ENCODE measurements at places on chromosomes 7 and 10.

DNA sequence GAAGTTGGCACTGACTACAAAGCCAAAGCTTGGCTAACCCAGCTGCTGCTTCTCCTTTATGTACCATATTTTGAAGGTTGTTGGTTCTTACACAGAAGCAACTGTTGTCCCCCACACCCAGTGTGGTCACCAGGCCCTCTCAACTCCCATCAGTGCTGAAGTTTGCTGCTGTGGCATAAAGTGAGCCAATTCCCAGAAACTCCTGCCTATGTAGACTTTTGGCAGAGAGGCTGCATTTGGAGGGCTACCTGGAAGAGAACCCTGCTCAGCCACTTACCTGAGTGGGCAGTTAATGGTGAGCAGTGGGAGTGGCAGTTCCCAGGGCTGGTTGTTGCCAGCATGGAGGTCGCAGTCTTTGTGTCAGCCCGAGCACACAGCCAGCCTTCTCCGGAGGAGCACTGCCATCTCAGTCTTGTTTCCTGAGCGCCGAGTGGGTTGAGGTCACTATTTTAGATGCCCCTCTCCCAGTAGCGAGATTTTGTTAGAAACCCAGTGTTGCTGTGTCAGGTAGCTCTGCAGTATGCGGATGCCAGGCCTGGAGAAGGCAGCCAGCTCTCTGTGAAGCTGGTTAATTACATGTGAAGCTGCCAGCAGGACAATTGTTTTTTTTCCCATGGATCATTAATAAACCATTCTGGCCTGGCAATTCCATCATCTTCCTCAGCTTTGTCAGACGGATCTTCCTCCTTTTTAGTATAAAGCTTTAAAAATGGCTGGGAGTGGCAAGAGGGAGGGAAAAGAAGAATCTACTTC, 24.5 kb downstream of the LRRC4 start:
- DNase-seq: no peak

- DNase-seq: no peak
These were observed 86.7 kb downstream of the SLIT1 start for GRCh38 chr10:97099089-97099488.

GRCh38 chr10:113978802-113979201, 64.9 kb upstream of the ADRB1 start:
- no peak for DNase-seq

DNA sequence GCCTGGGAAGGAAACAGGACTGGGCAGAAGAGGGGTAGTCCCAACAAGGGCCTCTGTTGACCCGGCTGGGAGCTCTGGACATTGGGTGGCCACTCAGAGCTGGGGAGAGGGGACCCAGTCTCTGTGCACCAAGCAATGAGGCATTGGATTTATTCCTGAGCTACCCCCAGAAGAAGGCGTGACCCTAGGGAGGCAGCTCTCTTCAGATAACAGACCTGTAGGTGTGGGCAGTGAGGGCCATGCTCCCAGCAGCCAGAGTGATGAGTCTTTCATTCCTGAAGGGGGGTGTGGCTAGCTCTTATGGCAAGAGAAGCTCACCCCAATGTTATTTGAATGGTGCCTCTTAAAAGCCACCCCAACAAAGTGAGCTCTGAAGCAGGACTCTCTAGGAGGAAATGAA, 20.4 kb downstream of the TEX36 start:
- no peak for DNase-seq

DNA sequence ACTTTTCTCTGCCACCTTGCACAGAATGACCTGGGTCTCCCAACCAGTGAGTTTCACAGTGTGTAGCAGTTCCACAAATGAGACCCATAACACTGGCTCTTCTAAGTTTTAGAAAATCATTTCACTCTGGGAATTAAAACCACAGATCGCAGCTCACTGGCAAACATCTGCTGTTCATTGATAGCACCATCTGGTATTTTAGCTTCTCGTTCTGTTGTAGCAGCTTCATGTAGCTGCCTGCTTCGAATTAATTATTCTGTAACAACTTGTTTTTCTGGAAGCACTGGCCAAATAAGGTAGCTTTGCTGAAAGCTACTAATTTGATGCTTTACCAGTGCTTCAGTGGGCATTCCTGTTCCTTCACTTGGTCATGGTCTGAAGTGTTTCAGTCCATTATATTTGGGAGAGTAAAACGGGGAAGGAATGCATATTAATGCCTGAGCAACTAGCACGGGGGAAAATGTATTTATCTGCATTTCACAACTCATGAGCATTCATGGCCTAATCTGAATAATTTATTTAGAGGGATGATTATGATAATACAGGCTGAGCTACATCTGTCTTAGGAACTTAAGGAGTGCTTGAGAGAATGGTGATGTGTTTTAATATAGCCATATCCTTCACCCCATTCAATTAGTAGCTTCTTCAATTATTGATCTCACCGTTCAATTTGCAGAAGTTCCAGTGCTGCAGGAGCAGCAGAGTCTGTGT, 447.4 kb downstream of the XPNPEP1 start:
- no peak for DNase-seq

DNA sequence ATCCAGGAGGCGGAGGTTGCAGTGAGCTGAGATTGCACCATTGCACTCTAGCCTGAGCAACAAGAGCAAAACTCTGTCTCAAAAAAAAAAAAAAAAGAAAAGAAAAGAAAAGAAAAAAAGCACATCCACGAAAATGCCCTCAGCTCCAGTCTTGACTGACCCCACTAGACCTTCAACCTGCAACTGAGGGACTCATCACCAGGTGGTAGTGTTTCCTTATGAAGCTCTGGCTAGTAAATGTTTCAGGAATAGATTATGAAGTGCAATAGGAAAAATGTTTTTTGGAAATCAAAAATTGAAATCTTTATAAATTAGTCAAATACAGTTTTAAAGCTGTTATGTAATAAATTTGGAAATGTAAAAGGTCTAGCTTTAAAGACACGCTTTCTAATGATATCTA, 22.4 kb downstream of the TLL2 start:
- DNase-seq: no peak

- no peak for DNase-seq
These were observed 49.9 kb downstream of the BUB3 start for GRCh38 chr10:123204127-123204461.

DNA sequence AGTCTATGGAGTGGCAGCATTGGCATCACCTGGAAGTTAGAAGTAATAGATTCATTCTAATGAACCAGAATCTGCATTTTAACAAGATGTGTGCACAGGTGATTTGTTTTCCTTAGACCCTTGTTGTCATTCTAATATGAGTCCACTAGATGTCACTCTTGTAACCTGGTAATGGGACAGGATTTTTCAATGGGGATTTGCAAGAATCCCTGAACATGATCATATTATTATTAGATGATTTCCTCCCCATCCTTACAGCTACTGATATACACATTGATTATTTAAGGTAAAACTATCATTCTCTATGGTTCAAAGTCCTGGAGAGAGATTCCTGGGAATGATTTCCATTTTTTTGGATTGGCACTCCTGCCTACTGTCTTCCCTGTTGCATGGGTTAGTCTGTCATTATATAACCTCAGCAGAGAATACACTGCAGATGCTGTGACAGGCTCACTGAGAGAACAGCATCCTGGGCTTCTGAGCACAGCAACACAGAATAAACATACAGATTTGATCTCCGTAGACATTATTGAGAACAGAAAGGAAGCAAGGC, 194.9 kb downstream of the SUGCT start:
- no peak for DNase-seq

DNA sequence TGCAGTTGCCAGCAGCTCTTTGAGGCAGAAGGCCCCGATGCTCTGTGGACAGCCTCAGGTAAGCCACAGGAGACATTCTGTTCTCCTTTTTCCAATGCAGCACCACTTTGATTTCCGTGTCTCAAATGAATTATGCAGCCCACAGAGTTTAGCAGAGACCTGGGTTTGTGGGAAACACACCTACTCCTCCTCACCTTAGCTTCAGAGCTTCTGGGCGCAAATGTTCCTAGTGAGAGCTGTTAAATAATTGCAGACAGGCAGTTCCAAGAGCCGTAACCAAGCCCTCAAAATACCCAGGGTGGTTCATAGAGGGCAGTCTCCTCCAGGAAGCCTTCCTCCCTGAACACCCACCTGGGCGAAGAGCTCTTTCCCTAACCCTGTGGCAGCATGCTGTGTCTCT, 69.2 kb upstream of the AGK start:
- DNase-seq: no peak

DNA sequence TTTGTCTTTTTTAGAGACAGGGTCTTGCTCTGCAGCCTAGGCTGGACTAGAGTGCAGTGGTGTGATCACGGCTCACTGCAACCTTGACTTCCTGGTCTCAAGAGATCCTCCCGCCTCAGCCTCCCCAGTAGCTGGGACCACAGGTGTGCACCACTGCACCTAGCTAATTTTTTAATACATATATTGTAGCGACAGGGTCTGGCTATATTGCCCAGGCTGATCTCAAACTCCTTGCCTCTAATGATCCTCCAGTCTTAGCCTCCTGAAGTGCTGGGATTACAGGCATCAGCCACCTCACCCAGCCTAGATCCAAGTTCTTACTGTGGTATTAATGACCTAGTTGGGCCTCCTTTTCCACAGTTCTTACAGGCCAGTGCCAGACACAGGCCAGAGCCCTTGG, 11.7 kb upstream of the SERPINE1 start:
- no peak for DNase-seq

GRCh38 chr7:74183653-74184450, 9.7 kb downstream of the EIF4H start:
- DNase-seq: no peak

DNA sequence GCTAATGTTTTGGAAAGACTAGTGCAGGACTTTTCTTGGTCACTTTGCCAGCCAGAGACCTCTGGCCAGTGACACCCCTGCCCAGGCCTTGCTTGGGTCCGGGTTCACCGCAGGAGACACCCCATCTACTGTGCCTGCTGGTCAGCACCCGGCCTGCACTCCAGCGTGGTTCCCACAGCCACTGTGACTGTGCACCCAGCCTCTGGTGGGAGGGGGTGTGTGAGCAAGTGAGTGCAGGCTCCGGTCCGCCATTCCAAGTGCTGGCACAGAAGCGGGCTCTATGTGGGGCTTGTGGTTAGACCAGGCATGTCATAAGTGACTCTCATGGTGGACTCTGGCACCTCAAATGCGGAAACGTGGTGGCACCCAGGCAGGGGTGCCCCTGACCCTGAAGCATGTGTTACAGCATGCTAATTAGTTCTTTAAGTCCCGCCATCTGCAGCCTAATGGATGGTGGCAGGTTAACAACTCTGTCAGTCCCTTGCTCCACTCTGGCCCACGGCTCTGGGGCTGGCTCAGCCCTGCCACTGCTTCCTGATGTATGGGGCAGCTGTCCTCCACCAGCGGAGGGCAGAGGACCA, 311.9 kb upstream of the HGF start:
- DNase-seq: no peak

DNA sequence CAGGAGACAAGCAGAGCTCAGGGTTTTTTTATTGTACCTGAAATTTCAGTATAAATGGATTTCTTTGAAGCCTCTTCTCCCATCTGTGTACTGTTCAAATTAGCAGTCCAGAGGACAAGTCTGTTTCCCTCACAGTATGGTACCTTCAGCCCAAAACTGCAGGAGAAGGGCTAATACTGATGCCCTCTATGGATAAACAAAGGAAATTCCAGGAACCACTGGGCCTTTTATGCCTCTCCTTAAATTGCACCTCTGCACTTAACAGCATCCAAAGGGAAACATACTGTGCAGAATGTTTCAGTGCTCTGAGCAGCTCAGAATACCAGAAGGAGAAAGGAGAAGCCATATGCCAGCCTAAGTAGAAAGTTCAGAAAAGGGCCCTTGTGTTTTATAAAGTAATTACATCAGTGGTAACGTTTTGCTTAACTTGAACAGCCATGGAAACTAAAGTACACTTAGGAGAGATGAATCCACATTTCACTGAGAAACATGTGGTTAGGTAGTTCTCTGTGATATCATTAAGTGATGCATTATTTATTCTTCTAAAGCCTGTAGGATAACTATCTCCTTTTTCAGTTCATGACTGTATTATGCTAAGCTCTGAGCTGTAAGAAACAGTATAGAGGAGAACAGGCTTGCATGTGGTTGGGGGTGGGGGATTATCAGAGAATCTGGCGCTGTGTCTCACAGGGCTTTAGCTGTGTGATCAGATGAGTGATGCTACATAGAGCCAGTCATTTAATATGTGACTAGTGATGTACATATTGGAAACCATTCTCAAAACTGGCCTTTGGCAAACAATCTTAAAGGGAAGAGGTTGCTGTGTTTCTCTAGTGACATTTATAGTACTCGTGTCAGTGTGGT, 111.3 kb downstream of the POU6F2 start:
- no peak for DNase-seq

DNA sequence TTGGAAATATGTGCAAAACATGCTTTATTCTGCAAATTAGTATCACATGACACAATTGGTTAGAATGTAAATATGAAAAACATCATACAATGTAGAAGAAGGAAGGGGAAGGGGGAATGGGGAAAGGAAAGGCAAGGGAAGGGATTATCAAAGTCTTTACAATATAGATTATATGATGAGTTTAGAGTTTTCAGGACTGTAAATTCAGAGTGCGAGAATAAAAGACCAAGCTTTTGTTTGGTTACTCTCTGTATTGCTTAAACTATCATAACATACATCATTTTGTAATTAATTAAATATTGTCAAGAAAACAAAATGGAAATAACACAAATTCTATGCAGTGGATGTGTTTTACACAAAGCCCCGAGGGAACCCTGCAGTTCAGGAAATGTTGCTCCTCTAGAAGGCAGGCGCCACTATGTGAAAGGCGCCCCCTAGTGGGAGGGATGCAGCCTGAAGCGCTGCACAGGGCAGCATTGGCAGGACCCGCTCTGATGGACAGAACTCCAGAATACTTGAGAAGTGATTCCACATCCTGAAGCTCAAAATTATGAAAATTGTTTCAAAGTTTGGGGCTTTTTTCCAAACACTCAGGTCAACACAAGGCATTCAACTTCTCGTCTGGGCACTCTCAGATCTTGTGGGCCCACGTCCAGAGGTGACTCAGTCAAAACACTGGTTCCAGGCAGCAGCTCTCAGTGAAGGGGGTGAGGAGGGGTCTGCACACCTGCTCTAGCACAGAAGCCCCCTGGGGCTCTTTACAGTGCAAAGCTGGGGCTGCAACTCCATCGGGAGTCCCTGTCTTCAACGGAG, 31.6 kb upstream of the TMEM254 start:
- DNase-seq: peak; percentile 74

DNA sequence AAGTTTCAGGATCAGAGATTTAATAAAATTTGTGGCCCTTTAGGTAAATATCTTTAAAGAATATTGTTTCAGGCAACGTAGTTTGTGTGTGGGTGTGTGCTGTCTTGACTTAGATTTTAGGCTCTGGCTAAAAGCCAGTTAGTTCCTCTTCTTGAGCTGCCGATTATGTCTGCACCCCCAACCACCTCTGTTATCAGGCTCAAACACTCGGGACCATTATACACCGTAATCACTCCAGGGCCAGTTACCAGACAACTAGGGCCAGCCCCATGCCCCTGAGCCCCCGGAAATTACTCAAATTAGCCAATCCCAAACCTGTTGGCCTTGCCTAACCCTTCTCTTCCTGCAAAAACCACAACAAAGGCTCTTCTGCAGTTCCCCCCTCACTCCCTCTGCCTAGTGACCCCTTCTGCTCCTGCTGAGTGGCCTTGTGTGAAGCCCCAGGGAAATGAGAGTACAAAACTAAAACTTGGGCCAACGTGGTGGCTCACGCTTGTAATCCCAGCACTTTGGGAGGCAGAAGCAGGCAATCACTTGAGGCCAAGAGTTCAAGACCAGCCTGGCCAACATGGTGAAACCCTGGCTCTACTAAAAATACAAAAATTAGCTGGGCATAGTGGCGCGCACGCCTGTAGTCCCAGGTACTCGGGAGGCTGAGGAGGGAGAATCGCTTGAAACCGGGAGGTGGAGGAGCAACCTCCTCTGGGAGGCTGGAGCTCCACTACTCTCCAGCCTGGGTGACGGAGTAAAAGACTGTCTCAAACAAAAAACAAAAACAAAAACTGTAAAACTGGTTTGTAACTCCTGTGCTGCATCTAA, 9.2 kb upstream of the HNRNPF start:
- DNase-seq: no peak

GRCh38 chr7:98815313-98815712, 54.5 kb downstream of the TMEM130 start:
- no peak for DNase-seq
